ENCODE measurements at places on chromosomes 5 and 9.

- no peak for DNase-seq
Measured at GRCh38 chr9:134065612-134066419, 2.0 kb downstream of the BRD3 start.

- peak; percentile 56 for DNase-seq
Measured at GRCh38 chr9:86434039-86434726, 80.0 kb upstream of the TUT7 start.

GRCh38 chr5:160044967-160045366, 36.0 kb downstream of the TTC1 start:
- no peak for DNase-seq

DNA sequence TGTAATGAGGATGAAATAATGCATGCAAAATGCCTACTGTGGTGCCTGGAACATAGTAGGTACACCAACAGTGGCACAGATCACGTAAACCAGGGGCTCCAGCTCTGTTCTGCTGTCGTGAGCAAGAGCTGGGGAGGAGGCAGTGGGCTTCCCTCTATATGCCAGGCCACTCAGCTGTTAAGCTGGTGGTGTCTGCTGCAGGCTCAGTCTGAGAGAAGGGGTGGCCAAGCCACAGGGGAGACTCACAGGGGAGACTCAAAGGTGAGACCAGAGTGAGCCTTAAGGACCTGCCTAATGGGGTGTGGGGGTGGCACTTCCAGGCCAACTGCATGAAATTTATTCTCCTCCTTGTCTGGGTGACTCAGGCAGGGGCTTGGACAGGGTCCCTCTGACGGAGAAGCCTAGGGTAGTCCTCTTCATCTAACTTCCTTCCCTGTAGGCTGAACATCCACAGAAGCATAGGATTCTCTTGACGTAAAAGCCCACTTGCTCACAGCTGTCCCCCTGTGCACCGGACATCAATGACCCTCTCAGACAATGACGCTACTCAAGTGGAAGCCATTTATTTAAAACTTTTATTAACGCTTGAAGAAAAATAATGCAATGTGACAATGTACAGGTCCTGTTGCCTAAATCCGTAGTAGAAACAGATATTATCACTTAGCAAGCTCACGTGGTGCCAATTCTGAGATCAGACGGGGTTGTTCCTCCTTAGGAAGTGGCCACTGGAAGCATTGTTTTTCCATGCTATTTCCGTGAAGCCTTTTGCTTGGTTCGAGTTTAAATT, 13.9 kb downstream of the STC2 start:
- DNase-seq: no peak

DNA sequence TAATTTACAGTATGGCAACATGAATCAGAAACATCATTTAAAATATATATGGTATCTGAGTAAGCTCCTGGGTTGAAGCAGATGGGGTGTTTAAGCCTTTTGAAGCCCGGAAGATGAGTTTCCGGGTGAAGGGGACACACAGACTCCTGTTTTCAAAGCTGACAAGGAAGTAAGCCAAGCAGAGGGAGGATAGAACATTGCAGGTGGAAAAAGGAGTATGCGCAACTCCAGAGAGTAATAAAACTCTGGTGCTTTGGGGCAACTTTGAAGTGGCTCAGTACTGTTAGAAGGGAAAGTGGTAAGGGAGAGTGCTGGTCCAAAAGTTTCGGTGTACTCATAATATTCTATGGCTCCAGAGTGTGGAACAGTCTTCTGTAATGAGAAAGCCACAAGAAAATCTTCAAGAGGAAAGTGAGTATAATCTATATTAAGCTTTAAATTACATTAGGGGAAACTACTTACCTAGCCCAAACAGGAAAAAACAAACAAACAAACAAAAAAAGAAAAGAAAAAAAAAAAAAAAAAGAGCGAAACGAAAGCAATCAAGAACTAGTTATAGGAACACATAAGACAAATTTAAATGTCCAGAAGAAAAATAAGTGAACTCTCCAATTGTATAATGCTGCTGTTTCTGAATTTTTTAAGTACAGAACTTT, 2.3 kb upstream of the ST8SIA4 start:
- no peak for DNase-seq

GRCh38 chr9:104361207-104361606, 142.9 kb upstream of the OR13F1 start:
- no peak for DNase-seq

DNA sequence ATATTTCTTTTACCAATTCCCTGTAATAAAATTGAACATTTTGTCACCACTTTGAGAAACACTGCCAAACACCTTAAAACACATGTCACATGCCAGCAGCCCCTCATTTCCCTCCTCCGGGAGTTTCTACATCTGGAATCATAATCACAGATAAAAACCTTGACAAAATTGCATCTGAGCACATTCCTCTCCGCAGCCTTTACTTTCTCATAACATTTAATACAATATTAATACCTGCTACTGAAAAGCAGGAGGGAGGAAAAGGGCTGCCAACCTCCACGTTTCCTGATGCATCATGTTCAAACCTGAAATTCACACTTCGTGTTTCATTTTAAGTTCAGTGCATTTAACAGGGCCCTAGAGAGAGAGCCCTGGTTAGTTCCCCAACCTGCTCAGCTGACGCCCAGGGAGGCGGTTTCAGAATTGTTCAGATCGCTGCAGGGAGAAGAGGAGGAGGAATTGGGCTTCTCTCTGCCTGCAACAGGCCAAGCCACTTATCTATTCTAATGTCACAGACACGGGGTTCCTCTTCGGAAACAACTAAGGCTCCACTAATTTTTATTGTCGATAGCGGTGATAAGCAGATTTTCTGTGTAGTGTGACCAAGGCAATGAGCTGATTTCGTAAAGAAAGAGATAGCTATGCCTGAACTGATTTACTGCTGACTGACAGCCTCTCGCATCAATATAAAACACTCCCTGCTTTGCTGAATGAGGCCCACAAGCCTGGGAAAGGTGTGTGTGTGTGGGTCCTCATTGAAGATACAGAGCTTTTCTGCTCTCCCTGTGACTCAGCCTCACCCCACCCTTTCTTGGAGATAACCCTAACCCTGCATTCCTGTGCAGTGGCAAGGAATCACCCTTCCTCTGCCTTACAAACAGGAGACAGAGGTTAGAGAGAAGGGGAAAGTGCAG, 4.9 kb upstream of the LHX2 start:
- peak; percentile 20 for DNase-seq

DNA sequence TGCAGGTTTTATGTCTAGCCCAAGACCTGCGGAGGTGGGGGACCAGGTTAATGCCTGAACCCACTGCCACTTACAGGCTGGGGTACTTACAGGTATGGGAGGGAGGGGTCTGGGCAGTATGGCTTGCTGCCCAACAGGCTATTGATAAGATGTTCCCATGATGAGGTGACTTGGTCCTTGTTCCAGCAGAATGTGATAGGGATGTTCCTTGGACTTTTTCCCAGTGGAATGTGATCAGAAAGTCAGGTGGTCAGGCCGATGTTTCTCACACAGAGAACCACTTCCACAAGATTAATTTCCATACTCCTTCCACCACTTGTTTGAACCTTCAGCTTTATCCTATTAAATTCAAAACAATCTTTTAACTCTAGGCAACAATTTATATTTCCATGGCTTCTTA, 27.0 kb upstream of the GPX3 start:
- no peak for DNase-seq

DNA sequence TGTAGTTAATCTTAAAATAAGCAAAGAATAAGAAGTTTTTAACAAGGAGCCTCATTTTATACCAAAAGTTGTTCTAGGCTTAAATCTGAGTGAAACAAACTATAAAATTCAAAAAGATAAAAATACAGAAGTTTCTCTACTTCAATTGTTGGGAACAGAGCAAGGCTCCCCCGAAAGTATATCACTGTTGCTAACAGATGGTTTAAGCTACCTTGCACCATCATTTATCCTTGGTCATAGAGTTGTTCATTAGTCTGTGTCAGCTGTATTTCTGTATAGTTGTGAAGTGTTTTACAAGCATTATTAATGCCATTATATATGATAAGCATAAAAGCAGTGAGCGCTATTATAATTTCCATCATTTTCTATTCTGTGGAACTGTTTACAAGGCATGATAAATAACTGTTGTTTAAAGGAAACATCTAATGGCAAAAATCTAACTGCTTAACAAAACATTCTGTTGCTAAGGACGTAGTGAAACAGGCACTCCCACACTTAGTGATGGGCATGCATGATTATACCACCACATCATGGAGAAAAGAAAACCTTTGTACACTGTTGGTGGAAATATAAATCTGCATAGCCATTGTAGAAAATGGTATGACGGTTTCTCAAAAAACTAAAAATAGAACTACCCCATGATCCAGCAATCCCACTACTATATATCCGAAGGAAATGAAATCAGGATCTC, 23.3 kb upstream of the ACO1 start:
- DNase-seq: no peak

DNA sequence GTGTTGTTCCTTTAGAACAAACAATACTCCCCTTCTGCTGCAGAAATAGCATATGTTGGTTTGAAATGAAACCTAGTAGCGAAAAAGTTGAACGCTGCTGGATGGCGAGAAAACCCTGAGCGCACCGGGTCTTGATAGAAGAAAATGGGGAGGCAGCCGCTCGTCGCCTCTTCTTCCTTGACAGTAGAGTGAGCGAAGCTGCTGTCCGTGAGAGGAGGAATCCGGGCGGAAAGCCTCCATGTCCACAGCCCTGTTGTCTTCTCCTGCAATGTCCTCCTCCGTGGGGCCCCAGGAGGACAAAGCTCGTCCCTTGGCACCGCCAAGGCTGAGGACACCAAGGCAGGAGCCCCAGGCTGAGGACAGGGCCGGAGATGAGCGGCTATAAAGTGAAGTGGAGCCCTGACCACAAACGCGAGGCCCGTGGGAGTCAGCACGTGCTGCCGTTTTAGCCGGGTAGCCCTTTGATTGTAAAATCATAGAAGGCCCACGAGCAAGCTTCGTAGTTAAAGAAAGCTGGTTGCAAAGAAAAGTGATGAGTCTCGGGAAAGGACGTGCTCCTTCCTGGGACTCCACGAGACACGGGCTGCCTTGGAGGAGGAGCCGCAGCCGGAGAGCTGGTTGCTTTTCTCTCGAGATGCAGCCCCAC, 35.6 kb downstream of the MRPL36 start:
- DNase-seq: no peak

DNA sequence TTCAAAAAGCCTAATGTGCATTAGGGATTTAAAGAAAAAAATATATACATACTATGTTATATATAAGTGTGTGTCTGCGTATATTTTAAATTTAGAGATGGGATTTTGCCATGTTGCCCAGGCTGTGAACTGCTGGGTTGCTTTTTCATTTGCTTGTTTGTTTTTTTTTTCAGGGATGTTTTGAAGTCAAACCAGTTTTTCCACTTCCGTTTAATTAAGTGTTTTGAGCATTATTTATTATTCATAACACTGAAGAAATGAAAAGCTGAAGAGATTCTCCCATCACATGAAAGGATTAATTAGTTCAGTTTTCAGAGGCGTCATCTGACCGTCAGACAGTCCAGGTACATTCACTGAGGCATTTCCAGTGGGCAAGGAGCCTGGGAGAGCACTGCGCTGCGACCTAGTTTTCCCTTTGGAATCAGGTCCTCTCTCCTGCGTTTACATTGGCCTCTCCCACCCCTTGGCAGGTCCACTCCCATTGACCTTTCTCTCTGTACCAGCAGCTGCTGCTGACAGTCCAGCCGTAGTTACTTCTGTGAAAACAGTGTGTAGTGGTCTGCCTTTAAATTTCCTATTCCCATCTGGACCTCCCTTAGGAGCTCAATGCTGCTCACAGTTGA, 26.0 kb downstream of the ARRDC3 start:
- DNase-seq: peak; percentile 13

Data from right kidney (tissue), 9 donors.